Thoracic aorta (tissue), 2 donors: ENCODE measurements at places on chromosomes 12 and 14. TPM values are rescaled to one million over a fixed set of nuclear protein-coding genes. Genes with fewer than 3 reads are reported as not detected.
A peak's percentile ranks its signal among the peaks of the same experiment; 100 is the strongest.

DNA sequence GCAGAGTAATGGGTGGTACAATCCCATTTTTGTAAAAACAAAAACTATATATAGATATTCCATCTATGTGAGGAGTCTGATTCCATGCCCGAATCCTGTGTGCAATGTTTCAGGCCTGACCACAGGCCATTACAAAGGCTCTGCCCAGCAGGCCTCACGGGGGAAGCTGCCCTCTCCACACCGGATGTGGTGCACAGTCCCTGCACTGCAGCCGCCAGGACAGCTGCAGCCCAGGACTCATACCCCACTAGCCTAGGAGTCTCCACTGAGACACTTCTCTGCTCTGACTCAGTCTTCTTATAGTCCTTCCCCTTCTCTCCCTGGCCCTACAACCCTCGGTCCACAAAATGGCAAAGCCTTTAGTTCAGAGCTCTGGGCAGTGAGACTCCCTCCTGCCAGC is 190.4 kb downstream of the PPM1H start:
- no peaks in the 10 kb centered on the region for H3K27me3 ChIP-seq

DNA sequence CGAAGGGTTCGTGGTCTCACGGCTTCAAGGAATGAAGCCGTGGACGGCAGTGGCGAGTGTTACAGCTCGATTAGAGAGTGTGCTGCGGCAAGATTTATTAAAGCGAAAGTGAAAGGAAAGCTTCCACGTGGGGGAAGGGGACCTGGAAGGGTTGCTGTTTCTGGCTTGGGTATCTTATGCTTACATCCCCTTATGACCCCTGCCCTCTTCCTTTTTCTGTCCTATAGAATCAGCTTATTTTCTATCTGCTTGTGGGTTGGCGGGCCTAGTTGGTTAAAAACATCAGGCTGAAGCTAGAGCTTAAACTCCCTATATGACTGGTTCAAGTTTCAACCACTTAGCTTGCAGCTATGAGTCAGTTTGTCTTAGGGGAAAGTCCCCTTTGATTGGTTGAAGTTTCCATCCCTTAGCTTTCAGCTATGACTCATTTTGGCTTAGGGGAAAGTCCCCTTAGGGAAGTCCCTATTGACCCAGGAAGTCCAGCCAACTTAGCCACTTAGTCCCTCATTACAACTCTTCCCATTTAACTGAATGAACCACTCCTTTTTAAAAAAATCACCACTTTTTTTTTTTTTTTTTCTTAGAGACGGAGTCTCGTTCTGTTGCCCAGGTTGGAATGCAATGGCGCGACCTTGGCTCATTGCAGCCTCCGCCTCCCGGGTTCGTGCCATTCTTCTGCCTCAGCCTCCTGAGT is 1494.7 kb upstream of the TMEM132C start:
- H3K27me3 ChIP-seq = no peaks in the 10 kb centered on the region
- no peak for DNase-seq
- no peak overlapping the region for H3K27ac ChIP-seq
- no peaks in the 10 kb centered on the region for H3K4me1 ChIP-seq

GRCh38 chr12:72865921-72866320 is 593.8 kb downstream of the TRHDE start:
- no peaks in the 10 kb centered on the region for H3K27me3 ChIP-seq
- no peak for DNase-seq
- H3K36me3 ChIP-seq = no peaks in the 10 kb centered on the region
- no peak overlapping the region for H3K4me3 ChIP-seq

DNA sequence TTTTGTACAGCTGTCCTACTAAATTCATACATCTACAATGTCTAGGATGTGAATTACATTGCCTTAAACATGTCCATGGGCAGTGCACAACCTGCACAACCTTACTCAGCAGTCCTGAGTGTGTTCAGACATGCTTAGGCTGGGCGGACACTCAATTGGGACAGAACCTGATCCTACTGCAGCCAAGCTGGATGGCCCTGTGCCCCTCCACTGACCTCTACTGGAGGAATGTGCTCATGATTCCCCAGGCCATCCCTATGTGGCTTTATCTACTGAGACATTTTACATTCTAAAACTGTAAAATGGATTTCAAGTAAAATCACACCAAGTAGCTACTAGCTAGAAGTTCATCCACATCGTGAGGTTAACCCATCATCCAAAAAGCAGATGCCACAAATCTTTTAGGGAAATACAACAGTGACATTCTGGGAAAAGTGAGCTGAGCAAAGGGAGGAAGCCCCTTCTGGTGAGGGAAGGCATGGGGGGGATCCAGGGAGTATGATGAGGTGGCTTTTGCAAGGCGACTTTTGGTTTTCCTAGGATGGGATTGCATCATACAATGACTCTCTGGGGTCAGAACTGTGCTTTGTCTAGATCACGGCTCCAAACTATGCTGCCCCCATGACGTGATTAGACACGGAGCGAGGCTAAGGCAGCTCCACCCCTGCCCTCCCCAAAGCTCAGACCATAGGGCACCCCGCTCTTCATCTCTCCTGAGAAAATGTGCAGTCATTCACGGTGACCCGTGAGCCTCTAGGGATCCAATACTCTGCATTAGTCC is 911.7 kb upstream of the TMEM132C start:
- H3K4me3 ChIP-seq = no peak overlapping the region
- no peaks in the 10 kb centered on the region for H3K36me3 ChIP-seq
- no peak overlapping the region for H3K27ac ChIP-seq

DNA sequence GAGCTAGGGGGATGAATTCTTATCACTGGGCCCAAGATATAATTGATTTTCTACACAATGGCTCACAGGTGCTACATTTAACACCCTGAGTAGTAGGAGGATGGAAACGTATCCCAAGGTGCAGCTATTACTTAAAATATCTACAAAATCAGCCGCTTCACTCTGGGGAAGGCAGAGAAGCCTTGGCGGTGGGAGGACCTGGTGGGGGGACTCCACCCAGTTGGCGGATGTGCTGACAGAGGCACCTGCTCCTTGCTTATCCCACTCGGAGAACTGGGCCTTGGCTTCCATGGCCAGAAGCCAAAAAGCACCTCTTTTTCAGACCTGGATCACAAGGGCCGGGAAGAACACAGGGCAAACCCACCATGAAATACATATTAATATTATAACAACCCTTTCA is 106.3 kb downstream of the OTX2 start:
- no peak overlapping the region for H3K27ac ChIP-seq
- H3K27me3 ChIP-seq = no peaks in the 10 kb centered on the region
- DNase-seq = no peak
- H3K36me3 ChIP-seq = no peaks in the 10 kb centered on the region
- H3K4me1 ChIP-seq = no peaks in the 10 kb centered on the region

GRCh38 chr14:100048786-100049185 is 16.4 kb upstream of the EVL start:
- H3K36me3 ChIP-seq = no peaks in the 10 kb centered on the region
- no peak overlapping the region for H3K27ac ChIP-seq

DNA sequence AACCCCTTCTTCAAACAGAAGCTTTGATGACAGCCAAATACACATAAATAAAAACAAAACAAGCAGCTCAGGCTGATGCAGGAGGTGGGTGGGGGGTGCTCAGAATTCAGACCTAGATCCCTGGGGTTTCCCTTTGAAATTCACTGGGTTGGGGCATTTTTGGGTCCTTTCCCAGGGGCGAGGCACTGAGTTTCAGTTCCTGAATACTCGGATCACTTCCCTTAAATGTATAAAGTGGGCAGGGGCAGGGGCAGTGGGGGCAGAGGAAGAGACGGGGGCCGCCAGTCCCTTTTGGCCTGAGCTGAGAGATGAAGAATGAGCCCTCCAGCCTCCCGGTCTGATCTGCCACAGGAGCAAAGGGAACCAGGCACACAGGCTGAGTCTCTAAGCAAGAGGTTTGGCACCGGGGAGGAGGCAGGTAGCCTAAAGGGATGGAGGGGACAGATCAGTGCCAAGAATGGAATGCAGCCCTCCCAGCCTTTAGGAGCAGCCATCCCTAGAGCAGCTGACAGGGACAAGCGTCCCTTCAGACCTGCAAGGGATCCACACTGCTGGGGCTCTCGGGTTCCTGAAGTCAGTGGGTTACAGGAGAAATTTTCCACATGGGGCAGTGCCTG is 20.3 kb downstream of the KDM2B start:
- H3K4me3 ChIP-seq = no peak overlapping the region
- H3K27ac ChIP-seq = no peak overlapping the region
- no peaks in the 10 kb centered on the region for H3K4me1 ChIP-seq
- H3K27me3 ChIP-seq = no peaks in the 10 kb centered on the region
- no peak for DNase-seq
- H3K36me3 ChIP-seq = no peaks in the 10 kb centered on the region

DNA sequence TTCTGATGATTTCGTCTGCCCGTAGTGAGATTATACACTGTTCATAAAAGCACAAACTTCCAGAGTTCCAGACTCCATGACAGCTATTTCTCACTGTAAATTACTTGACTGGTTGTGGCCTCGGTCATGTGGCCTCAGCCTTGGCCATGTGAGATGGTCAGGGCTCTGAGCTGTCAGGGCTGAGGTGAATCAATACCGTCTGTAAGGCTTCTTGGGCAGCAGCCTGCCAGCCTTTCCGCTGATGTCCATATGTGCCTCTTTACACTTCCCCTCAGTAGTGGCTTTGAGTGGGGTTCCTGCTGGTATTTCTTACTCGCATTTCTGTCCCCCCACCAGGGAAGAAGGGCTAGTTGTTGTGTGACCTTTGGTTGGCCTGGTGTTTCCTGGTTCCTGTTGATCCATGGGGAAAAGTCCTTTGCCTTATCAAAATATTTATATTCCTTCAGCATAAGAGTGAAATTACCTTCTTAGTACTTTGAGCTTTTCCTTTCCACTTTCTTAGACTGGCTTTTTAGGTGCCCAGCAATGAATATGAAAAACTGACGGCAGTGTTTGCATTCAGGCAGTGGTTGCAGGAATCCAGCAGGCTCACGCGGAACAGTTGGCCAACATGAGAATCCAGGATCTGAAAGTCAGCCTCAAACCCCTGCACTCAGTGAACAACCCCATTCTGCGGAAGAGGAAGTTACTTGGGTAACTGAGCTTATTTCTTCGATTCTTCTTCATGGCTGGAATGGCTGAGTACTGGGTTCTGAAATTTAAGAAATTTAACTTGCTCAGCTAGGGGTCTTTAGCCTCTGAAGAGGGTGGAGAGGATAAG is 46.1 kb downstream of the MAPKAPK5 start:
- H3K4me3 ChIP-seq = no peak overlapping the region
- peaks cover 41% of the 10 kb centered on the region for H3K36me3 ChIP-seq
- DNase-seq = no peak

GRCh38 chr12:15733136-15733535 is 56.1 kb downstream of the EPS8 start:
- no peak for DNase-seq
- H3K4me3 ChIP-seq = no peak overlapping the region
- no peak overlapping the region for H3K27ac ChIP-seq
- no peaks in the 10 kb centered on the region for H3K36me3 ChIP-seq
- no peaks in the 10 kb centered on the region for H3K27me3 ChIP-seq

DNA sequence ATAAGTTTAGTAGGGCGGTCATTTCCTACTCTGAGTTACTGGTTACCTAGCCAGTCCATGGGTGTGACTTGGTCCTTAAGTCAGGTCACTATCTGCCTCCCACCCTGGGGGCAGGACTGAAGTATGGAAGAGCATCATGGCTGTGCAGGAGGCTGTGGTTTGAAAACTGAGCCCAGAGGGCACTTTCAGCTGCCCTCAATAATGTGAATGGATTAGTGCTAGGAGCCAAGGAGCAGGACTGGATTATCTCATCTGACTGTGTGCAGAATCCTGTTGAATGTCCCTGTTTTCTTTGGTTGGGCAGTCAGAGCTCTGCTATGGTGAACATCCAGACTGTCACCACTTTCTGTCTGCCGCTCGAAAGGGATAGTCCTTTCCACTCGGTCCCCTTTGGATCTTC is 1.6 kb downstream of the ATXN7L3B start:
- H3K4me3 ChIP-seq = peak overlapping the region; percentile 90
- DNase-seq = no peak
- no peaks in the 10 kb centered on the region for H3K36me3 ChIP-seq
- peaks cover 33% of the 10 kb centered on the region for H3K4me1 ChIP-seq
- H3K27ac ChIP-seq = no peak overlapping the region
- no peaks in the 10 kb centered on the region for H3K27me3 ChIP-seq

DNA sequence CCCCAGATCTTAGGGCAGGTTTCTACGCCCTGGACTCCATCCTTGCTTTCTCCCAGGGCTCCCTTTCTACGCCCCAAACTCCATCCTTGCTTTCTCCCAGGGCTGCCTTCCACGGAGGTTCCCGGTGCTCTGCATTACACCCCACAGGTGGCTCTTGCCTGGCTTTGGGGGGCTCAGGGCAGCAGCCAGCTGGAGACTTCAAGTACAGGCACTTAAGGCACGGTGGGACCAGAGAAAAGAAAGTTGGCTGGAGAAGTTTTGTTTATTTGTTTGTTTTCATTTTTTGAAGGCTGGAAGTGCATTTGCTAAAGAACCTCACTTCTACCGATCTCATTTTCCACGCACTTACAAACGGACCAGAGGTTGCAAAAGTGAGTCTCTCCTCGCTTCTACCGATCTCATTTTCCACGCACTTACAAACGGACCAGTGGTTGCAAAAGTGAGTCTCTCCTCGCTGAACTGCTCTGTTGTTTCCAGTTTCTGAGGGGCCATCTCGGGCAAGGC is 103.8 kb upstream of the MED13L start:
- no peak overlapping the region for H3K4me3 ChIP-seq
- no peak for DNase-seq
- no peaks in the 10 kb centered on the region for H3K27me3 ChIP-seq
- no peaks in the 10 kb centered on the region for H3K36me3 ChIP-seq

GRCh38 chr12:133130808-133131128 is 341 bp downstream of the ZNF10 start:
- H3K4me3 ChIP-seq = peak overlapping the region; percentile 93
- DNase-seq = no peak
- peaks cover 18% of the 10 kb centered on the region for H3K36me3 ChIP-seq
- H3K27me3 ChIP-seq = no peaks in the 10 kb centered on the region

DNA sequence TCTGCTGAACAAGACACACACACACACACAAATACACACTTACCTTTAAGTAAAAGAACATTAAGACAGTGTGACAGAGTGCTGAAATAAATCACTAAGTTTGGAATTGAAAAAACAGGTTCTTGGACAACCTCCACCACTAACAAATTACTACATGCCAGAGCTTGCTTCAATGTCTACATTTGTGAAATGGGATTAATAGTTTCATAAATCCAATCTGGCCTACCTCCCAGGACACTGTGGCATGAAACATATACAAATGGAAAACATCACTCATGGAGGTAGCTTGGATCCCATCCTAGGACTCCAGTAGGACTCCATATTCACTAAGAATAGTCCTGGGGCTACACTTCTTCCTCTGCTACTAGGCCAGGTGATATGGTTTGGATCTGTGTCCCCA is 8.2 kb upstream of the CCDC60 start:
- no peak overlapping the region for H3K27ac ChIP-seq
- DNase-seq = no peak
- no peaks in the 10 kb centered on the region for H3K27me3 ChIP-seq
- peaks cover 24% of the 10 kb centered on the region for H3K4me1 ChIP-seq

GRCh38 chr12:6236641-6236940 is 36.4 kb downstream of the CD9 start:
- H3K4me3 ChIP-seq = no peak overlapping the region
- no peak overlapping the region for H3K27ac ChIP-seq
- no peaks in the 10 kb centered on the region for H3K27me3 ChIP-seq
- peaks cover 36% of the 10 kb centered on the region for H3K4me1 ChIP-seq

Gene PAN2
- 39.8 TPM for total RNA-seq

Gene SELPLG
- total RNA-seq = 17.3 TPM

Gene RD3L
- not detected for total RNA-seq

Gene STON2
- total RNA-seq = 8.1 TPM

Gene HIP1R
- total RNA-seq = 109 TPM
